Amniotic stem cell (primary cell): ENCODE measurements at places on chromosomes 6 and 20.

DNA sequence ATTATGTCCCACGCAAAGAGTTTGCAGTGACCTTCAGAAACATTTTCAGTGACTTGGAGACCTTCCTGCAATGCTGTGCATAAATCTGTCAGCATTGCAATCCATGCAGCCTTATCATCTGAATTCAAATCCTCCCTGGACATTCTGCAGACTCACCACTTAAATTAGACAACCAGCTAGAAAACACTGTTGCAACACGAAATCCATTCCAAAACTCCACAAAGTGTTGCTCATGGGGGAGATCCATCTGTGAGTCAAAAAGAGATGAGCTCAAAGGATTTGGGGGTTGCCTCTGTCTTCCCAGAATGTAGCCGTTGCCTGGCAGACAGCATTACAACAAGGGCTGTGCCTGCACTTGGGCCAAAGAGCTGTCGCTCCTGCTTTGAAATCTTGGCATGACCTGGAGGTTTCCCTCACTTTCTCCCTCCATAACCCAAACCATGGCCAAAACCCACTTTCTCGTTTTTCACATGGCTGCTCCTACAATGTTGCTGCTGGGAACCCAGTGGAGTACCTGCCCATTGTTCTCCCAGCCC, 163.5 kb upstream of the CDYL start:
- DNase-seq: no peak

DNA sequence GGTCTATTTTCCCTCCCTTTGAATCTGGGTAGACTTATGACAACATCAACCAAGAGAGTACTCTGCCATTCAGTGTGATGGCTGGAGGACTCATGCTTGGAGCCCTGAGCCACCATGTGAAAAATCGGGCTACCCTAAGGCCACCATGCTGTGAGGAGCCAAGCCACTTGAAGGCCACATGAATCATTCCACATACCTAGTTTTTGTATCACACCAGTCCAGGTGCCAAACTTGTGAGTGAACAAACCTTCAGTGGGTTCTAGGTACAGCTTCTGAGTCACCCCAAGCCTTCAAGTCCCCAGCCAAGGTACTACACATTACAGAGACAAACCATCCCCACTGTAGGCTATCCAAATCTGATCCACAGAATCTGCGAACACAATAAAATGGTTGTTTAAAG, 37.4 kb upstream of the E2F3 start:
- no peak for DNase-seq

DNA sequence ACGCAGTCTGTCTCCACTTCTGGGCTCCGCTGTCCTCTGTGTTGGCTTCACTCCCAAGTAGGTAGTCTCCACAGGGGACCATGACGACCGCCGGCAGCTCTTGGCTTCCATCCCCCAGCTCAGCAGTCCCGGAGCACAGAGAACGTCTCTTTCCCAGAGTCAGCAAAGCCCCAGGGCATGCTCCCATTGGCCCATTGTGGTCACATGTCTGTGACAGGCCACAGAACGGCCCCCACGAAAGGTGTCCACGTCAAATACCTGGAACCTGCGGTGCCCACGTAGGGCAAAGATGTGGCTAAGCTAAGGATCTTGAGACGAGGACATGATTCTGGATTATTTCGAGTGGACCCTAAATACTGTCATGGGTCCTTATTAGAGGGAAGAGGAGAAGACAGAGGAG, 438.4 kb upstream of the SULF2 start:
- DNase-seq: no peak

GRCh38 chr20:43514648-43514999, 7.1 kb downstream of the L3MBTL1 start:
- no peak for DNase-seq

- DNase-seq: no peak
Observed at GRCh38 chr6:79833964-79834284, 113.4 kb downstream of the ELOVL4 start.

DNA sequence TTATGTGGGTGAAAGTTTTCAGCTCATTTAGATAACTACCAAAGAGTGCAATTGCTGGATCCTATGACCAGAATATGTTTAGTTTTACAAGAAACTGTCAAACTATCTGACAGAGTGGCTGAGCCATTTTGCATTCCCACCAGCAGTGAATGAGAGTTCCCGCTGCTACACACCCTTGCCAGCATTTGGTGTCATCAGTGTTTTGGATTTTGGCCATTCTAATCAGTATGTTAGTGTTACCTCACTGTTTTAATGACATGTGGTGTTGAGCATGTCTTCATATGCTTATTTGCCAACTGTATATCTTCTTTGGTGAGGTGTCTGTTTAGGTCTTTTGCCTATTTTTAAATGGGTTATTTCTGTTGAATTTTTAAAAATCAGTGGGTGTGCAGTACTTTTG, 120.9 kb downstream of the CFAP61 start:
- DNase-seq: no peak

GRCh38 chr6:2741756-2742155, 9.0 kb downstream of the MYLK4 start:
- no peak for DNase-seq

GRCh38 chr6:133724726-133725125, 164.2 kb upstream of the TCF21 start:
- no peak for DNase-seq

- DNase-seq: no peak
Observed at GRCh38 chr20:62511915-62512610, 36.3 kb upstream of the GATA5 start.

- no peak for DNase-seq
Observed at GRCh38 chr6:33728438-33728837, 16.9 kb upstream of the UQCC2 start.
